ENCODE measurements at places on chromosomes 7 and 10.

DNA sequence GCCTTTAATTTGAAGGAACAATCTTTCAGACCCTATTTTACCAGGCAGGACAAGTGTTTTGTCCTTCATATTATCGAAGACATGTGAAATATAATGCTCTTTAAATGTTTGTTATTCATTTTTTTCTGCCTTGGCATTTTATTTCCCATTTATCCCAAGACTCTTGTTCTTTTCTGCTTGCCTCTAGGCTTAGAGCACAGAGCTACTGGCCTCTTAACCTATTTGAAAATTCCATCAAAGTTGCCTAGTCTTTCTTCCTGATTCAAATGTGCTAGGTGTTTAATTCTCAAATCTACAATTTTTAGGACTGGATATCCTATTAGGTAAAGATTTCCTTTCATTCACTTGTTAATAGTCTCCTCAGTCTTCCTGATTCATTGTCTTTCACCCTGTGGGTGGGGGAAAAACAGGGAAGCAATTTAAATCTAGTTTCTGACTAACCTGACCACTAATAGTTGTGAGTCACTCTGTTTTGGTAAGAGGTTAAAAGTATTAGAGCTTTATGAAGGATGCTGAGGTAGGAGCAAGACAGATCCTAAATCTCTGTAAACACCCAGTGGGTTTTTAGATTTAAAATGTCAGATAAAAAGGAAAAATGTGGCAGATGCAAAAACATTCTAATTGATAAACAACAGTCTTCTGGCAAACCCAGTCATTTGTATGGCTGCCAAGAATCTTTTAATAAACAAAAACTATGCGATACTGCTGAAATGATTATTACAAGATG lies 1.5 kb downstream of the LIPK start:
- DNase-seq, result no peak

DNA sequence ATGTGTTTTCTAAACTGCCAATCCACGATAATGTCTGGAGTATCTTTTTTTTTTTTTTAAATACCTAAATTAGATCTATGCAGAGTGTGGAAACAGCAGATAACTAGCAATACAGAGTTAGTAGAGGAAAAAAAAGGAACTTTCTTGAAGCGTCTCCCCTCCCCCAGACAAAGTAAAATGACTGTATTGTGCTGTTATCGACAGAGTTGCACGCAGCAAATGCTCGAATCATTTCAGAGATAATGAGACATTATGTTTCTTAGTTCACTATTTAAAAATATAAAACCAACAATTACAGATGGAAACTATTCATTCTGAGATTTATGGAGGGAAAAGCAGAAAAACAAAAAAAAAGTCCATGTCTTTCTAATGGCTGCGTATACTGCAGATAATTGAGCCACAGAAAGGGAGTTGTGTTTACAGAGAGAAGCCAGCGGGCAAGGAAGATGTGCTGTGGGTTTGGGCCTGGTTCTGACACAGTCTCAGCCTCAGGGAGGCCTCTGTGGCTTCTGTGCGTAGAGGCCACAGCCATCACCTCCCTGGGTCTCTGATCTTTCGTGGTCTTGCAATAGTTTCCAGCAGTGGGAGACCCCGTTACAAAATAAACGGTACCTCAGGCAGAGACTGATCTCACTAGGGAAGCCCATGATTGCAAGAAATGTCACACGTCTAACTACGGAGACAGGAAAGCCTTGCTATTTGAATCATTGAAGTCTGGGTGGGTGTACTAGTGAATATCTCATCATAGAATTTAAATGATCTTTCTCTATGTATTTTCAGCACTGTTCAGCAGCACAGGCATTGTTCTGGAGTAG lies 19.1 kb upstream of the KLF6 start:
- no peak for DNase-seq

DNA sequence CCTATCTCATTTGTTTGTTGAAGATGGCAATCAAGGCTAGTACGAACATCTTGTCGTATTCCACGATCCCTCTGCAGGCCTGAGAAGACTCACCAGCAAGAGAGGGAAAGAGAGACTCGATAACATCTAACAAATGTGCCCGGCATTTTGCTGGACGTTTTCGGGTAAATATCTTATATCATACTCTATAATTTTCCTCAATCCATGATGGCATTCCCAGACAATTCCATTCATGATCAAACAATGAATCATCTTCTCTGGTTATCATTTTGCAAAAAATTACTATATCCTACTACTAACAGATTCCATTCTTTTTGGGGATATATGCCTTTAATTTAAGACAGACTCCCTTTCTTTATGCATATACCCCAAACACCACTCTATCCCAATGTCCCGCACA lies 118.1 kb downstream of the TYW1B start:
- no peak for DNase-seq

- DNase-seq, result no peak
These were observed 23.9 kb downstream of the MACC1 start for GRCh38 chr7:20193242-20193777.

DNA sequence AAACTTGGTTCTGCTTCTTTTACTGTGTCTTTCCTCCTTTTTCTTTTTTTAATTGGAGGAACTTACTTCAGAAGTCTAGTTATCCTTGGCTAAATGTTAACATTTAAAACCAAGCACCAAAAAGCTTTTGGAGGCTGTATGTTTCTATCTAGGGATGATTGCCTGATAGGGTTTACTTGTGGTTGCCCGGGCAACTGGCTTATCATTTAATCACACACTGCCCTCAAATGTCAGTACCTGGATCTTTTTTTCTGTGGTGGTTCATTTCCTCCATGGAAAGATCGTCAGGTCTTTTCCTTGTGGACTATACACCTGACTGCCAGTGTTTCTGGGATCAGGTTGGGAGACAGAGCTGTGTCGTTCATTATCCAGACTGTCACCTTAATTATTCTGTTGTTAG lies 173.2 kb downstream of the WNT2 start:
- no peak for DNase-seq

DNA sequence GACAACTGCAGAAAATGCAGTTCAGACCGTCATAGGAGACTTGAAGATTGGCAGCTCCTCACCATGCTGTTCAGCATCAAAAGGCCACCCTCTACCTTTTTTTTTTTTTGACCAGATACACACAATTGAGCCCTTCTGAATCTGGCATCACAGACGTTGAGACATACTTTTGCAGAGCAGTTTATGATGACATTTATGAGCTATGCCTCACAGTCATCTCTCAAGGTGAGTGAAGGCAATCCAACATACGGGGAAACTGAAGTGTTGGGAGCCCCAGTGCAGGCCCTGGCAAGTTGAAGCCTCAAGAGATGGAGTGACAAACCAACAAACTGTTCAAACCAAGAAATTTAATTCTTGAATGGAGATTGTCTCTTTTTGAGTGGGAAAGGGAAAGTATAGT lies 83.6 kb upstream of the DLX6 start:
- no peak for DNase-seq

DNA sequence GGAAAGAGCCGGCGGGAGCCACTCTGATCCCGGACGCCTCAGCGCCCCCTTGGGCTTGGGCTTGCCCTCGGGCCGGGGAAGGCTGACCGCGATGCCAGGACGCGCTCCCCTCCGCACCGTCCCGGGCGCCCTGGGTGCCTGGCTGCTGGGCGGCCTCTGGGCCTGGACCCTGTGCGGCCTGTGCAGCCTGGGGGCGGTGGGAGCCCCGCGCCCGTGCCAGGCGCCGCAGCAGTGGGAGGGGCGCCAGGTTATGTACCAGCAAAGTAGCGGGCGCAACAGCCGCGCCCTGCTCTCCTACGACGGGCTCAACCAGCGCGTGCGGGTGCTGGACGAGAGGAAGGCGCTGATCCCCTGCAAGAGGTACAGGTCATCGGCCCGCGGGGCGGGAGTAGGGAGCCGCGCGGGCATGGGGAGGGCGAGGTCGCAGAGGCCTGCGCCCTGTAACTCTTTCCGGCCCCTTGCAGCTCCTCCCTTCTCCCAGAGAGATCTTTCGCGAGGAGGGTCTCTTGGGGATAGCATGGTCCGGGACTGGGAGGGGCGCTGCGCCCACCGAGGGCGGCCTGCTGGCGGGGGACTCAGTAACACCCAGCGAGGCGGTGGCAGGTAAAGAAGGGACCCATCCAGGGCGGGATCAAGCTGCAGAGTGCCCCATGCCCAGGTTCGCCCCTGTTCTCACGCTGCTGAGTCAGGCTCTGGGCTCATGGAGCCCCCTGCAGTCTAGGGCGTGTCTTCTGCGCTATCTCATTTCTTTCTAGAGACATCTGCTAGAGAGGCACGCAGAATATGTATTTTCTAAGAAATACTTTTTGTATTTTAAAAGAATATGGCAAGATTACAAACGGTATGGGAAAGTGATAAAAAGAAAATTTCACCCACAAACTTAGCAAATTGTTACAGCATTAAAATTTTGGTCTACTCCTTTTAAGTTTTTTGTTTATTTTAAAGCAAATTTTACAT lies 687 bp downstream of the EPDR1 start:
- no peak for DNase-seq

- DNase-seq, result no peak
These were observed 39.6 kb downstream of the ENTPD1 start for GRCh38 chr10:95795602-95796001.

DNA sequence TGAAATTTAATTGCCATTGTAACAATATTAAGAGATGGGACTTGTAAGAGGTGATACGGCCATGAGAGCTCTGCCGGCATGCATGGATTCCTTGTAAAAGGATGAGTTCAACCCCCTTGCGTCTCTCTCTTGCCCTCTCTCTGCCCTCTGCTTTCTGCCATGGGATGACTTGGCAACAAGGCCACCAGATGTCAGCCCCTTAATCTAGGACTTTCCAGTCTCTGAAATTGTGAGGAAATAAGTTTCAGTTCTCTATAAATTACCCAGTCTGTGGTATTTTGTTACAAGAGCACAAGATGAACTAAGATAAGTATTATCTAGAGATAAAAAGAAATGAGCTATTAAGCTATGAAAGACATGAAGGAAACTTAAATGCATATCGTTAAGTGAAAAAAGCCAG lies 145.7 kb upstream of the AHR start:
- DNase-seq, result no peak

All from Karpas-422 (cell line).